Muscle of arm (tissue), 14 donors: ENCODE measurements at places on chromosomes 2 and 18.

- DNase-seq, result no peak
These were observed 51.5 kb upstream of the DCC start for GRCh38 chr18:52288403-52289004.

GRCh38 chr2:13114391-13114790 is 397.7 kb downstream of the TRIB2 start:
- DNase-seq, result no peak

DNA sequence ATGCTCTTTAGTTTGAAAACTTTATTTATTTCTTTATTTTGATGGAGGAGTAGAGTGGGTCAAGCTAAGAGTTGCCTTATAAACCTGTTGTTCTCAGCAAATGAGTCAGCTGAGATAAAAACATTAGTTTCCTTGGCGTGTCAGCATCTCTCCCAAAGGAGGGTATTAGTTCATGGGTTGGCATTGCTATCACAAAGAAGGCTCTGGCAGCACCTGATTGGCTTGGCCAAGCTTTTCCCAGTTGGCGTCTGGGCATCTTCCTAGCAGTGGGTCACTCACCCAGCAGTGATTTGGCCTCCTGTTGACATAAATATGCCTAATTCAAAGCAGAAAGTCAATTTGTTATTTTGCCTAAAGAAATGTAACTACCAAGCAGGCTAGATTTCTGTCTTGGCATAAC is 200.7 kb upstream of the TNP1 start:
- DNase-seq, result no peak

- DNase-seq, result no peak
These were observed 108.3 kb upstream of the PPP1CB start for GRCh38 chr2:28643327-28643726.

DNA sequence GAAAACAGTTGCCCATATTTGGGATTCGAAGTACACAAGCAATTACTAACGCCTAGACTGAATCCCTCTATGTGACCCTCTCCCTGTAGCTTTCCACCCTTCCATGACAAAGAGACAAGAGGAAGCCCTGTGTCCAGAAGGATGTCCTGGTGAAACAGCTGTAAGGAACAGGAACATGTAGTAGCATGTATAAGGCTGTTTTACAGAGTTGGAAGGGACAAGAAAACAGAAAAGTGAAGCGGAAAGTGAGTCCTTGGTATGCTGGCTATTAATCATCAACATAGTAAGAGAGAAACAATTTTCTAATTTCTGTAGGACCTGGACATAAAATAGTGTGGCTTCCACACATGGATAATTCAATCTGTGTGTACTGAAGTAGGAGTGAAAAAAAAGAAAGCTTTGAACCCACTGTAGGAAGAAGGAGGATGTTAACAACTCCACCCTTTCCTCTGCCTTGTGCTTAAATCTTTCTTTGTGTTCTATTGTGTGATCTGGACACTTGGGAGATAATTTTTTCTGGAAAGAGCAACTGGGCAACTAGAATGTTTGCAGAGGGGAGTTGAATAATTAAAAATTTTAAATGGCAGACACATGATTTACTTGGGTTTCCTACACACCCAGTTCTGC is 162.3 kb upstream of the ZSWIM2 start:
- DNase-seq, result no peak

- DNase-seq, result no peak
These were observed 47.0 kb upstream of the STK39 start for GRCh38 chr2:168294409-168294808.
